ENCODE measurements at places on chromosomes 4 and X. TPM values are rescaled to one million over a fixed set of nuclear protein-coding genes. Genes with fewer than 3 reads are reported as not detected.

CLIC2 gene
- total RNA-seq, result 0.79 TPM

BANK1 gene
- 0.51 TPM for total RNA-seq

RPS6KA6 gene
- total RNA-seq, result not detected

USP27X gene
- 3.3 TPM for total RNA-seq

DNA sequence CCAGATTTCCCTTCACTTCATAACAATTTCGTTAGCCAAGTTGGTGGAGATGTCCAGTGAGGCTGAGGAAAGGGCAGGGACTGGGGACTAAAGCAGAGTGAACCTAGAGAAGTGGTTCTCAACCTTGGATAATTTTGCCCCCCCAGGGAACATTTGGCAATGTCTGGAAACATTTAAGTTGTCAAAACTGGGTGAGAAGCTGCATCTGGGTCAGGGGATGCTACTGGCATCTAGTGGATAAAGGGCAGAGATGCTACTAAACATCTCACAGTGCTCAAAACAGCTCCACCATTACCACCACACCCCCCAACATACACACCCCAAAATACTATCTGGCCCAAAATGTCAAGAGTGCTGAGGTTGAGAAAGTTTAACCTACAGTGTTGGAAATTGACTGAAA, 32.0 kb upstream of the FGF16 start:
- DNase-seq, result no peak

DNA sequence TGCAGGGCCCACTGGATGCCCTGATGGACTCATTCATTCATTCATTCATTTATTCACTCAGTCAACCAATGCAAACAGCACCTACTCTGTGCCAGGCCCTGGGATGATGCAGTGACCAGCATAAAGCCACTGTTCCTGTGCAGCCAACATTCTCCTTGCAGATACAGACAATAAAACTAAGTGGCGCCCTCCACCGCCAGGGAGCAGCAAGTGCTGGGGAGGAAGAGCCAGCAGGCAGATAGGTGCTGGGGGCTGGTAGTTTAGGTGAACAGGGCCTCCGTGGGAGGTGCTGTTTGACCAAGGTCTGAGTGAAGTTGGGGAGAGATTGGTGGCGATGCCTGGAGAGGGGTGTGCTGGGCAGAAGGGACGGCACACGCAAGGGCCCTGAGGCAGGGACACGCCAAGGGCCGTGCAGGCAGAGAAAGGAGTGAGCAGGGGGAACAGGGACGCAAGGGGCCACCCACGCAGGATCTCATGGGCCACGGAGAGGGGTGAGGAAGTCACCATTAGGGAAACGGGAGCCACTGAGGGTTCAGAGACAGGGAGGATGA, 65.5 kb downstream of the WFS1 start:
- DNase-seq, result no peak

DNA sequence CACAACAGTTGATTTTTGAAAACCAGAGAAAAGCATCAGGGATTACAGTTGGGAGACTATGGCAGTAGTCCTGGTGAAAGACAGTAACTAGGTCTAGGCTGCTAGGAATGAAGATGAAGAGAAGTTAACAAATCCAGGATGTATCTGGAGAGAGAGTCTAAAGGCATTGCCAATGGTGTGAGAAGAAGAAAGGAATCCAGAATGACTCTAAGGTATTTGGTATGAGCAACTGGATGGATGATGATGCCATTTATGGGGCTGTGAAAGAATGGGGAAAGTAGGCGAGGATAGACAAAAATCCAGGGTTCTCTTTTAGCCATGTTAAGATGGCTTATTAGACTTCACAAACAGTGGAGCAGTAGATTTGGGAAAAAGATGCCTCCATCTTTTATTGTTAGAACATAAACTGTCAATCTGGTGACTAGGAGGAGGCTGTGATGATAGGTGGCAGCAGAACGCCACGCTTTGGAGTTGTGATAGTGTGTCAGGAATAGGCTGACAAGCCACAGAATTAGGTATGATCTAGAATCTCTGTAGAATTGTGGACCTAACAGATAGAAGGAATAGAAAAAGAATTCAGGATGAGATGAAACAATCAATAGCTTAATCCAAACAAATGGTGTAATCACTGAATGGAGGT, 27.3 kb upstream of the JADE1 start:
- no peak for DNase-seq

GRCh38 chrX:39750848-39751247, 346.9 kb downstream of the BCOR start:
- DNase-seq, result no peak
